ENCODE measurements at places on chromosomes 12 and 14.
A peak's percentile ranks its signal among the peaks of the same experiment; 100 is the strongest.

GRCh38 chr12:52535574-52535973, 15.4 kb upstream of the KRT5 start:
- DNase-seq, result no peak

DNA sequence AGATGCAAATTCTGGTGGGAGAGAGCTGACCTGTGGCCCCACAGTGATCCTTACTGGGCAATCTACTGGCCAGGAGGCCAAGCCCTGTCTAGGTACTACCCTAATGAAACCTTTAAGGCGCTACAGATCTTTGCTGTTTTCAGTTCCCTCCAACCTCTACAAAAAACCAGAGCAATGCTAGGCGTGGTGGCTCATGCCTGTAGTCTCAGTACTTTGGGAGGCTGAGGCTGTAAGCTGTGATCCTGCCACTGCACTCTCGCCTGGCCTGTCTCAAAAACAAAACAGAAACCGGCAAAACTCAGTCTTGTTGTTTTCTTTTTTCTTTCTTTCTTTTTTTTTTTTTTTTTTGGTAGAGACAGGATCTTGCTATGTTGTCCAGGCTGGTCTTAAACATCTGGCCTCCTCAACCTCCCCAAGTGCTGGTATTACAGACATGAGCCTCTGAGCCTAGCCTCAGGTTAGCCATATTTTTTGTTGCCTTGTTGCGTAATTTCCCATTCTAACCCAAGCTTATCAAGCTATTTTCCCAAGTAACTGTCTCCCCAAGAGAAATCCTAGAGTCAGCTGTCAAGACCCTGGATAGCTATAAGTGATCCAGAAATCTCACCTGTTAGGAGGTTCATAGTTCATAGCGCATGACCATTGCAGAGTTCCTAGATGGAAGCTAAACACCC, 2.8 kb downstream of the ETFBKMT start:
- no peak for DNase-seq

DNA sequence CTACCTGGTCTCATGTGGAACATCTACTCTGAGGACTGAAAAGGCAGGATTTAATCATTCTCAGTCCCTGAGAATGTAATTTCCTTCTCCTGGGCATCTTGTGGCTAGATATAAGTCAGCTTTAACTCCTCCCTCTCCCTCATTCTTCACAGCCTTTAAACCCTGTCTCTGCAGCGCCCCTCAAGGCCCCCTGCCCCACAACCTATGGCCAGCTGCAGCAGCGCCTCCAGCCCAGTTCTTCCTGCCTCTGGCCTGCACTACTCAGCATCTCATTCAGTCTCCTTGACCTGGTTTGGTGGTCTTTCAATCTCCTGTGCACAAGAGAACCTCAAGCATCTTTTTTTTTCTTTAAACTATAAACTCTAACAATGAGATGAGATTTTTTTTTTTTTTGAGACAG, 29.3 kb downstream of the NCKAP5L start:
- DNase-seq, result no peak

GRCh38 chr12:13661005-13661887, 320.2 kb downstream of the GRIN2B start:
- DNase-seq, result peak; percentile 57

GRCh38 chr12:51954561-51955361, 3.3 kb downstream of the ACVR1B start:
- DNase-seq, result no peak

DNA sequence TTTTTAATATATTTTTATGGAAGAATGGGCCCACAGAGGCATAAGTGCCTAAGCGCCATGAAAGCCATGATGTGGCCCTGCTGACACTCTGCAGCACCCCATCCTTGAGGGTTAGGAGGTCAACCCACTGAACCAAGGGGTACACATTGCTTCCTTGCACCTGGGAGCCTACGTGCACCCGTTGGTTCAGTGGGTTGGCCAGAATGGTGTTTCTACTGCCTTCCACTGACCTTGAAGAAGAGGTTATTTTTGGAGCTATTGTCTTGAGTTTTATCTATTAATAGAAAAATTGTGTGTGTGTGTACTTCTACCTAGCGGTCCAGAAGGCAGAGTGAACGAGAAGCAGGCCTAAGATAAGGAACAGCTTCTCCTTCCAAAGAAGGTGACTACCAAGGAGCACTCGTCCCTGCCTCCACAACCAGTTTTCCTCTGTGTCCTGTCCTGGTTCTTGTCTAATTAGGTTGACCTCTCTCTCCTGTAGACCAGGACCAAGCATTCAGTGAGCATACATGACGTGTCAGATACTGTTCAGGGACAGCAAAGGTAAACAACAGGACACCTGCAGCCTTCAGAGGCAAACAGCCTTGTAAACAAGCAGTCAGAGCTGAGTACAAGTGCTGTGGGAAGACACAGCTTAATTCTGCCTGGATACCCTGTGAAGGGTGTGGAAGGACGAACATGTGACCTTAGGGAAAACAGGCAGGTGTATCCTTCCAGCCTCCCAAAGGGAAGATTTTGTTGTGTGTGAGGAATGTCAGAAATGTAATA, 30.4 kb upstream of the PLEK2 start:
- DNase-seq, result no peak

All from Daoy (cell line).